ENCODE measurements at places on chromosomes 1 and 21.

- DNase-seq: no peak
These were observed 93.8 kb downstream of the USP25 start for GRCh38 chr21:15823486-15824150.

GRCh38 chr1:244779410-244779809, 56.0 kb upstream of the COX20 start:
- no peak for DNase-seq

DNA sequence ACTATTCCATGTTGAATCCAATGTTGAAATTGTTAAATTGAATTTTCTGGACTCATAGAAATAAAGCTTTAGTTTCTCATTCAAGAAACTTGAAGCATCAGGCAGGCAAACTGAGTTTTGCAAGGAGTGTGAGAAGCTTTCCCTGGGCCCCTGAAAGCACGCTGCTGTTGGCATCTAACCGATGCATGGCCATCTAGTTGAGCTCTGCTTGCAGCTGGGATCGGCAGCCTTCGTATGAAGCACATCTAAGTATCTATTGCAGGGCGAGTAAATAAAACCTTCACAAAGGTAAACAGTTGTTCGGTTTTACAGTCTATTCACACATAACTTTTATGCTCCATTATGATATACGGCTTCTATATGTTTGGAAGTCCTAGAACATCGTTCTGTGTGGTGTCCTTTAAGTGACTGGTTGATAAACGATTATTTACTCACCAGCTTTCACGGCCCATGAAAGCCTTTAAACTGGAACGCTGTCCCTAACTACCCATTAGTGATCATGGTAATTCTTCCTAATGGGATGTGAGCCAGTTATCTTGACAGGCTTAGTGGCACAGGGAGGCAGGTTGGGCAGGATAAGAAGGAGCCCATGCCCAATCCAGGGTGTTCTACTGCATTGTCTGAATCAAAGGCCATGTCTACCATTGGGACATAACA, 71.7 kb downstream of the SEC16B start:
- DNase-seq: no peak

GRCh38 chr1:240808381-240808780, 196.4 kb upstream of the GREM2 start:
- no peak for DNase-seq

GRCh38 chr1:77476475-77476874, 194.7 kb downstream of the AK5 start:
- no peak for DNase-seq

GRCh38 chr1:59314776-59315528, 18.1 kb downstream of the FGGY start:
- no peak for DNase-seq

- no peak for DNase-seq
These were observed 36.8 kb upstream of the AHCYL1 start for GRCh38 chr1:109947582-109948284.

DNA sequence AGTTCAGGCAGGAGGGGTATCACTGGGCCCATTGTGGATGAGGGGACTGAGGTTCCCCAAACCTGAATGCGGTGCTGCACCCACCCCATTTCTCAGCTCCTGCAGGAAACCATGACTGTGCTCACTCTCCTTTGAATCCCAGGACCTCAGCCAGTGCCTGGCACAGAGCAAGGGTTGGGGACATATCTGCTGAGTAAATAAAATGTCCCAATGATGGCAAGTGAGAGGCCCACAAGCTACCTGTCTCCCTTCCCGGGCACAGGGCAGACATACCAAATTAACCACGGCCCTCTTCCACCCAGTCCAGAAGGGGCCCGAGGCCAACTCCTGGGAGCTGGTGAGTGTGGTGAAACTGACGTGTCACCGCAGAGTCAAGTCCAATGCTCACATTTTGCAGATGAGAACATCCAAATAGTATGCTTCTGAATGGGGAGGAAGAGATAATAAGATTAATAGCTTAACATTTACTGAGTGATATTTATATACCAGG, 97.6 kb downstream of the EPHB2 start:
- no peak for DNase-seq

- DNase-seq: no peak
These were observed 38.5 kb downstream of the TGFB2 start for GRCh38 chr1:218383681-218384080.

GRCh38 chr1:234235434-234235881, 137.8 kb upstream of the COA6 start:
- DNase-seq: no peak

GRCh38 chr1:64133036-64133435, 70.4 kb upstream of the UBE2U start:
- no peak for DNase-seq

DNA sequence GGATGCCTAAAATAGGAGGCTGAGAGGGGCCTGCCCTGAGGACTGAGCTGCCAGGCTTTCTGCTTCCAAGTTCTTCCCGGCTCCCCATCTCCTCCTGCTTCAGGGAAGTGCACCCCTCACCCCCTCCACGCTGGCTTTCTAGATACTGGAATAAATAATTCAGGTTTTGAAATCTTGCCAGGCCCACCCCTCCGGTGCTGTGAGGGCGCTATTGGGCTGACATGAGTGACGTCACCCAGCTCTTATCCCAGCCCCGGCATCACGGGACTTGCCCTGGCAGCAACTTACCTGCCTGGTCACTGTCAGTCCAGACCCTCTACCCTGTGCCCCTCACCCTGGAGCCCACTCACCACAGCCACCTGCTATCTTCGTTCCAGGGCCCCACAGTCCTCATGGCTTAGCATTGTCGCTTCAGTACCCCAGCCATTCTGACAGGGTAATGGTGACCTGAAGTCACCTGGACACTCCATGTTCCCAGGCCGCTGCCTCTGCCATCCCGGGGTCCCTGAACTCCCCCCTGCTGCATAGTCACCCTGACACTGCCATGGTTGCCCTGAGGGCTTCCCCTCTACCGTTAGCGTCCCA, 819 bp upstream of the GPR3 start:
- peak; percentile 70 for DNase-seq

DNA sequence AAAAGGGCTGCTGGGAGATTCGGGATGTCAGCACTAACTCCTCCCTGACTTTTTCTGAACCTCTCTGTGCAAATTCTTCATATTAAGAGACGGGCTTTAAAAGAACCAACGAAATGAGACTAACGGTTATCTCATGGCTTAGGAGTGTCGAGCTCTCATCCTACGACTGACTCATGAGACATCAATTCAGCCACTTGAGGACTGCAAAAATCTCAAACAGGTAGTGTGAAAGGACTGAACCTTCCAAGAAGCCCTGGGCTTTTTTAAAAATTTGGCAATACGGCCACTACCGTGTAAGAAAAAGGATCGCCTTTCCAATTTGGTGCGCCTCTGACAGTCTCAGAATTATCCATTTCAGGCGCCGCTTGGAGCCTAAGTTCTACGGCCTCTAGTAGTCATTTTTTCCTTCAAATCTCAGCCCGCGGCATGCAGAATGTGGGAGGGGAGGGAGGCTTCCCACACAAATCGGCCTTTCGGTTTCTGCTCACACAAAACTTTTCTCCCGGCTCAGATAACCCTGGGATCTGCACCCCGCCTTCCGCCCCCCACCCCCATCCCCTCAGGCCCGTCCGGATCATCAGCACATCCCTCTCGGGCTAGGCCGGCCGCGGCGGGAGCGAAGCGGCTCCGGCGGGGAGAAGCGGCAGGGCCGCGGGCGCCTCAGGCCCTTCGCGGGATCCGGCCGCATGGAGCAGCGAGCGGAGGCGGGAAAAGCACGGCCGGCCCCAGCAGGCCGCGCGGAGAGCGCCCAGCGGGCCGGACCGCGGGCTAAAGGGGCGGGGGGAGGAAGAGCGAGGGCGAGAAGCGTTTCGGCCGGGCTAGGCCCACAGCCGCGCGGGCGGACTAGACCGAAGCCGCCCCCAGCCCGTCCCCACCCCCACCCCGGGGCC, 618 bp downstream of the HNRNPR start:
- DNase-seq: peak; percentile 36

GRCh38 chr21:36396971-36397370, 11.8 kb downstream of the CHAF1B start:
- DNase-seq: no peak

- DNase-seq: no peak
These were observed 88.9 kb downstream of the XPR1 start for GRCh38 chr1:180720753-180721152.

DNA sequence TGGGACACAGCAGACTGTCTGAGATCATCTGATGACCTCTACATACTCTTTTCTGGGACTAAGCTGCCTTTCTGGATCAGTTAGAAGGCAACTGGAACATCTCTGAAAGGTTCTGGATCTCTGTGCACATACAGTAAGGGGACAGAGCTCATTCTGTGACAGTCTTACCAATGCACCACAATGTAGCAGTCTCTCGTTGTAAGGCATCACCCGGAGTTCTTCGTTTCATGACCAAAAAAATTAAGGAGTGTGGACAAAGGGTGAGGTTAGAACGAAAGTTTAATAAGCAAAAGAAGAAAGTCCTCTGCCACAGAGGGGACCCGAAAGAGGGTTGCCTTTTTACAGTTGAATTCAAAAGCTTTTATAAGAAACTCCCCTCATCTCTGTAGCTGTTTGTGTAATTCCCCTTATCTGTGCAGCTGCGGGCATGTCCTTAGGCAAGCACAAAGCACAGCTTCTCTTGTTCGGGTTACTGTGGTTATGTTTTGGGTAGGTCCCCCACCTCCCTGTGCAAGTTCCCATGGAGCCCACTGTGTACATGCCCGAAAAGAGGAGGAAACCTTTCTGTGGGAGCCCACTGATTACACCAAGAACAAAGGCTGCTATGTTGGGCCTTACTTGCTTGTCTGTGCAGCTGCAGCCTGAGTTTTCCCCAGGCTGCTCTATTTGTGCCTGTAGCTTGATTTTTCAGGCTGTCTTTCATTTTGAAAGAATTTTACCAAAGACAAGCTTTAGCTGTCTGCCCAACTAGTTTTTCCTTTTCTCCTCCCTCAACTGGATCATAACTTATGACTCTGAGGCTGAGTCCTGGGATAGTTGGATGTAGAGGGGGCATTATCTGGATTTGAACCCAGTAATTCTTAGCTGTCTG, 53.1 kb upstream of the CACNA1E start:
- DNase-seq: no peak

DNA sequence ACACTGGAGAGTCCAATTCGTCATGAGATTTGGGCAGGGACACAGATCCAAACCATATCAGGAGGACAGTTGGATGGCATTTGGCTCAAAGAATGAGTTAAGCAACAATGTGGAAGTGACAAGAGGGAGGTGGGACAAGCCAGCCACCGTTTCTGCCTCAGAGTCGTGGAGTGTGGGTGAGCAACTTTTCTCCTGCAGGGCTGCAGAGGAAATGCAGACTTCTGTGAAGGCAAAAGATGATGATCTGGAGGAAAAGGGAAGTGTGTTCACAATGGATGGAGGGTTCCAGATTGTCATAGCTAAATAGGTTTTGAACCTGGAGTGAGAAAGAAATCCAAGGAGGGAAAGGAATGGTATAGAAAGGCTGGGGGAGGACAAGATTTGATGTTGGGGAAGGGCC, 16.4 kb upstream of the KANK4 start:
- DNase-seq: no peak

GRCh38 chr21:43667191-43667904, 8.0 kb downstream of the RRP1B start:
- DNase-seq: no peak

DNA sequence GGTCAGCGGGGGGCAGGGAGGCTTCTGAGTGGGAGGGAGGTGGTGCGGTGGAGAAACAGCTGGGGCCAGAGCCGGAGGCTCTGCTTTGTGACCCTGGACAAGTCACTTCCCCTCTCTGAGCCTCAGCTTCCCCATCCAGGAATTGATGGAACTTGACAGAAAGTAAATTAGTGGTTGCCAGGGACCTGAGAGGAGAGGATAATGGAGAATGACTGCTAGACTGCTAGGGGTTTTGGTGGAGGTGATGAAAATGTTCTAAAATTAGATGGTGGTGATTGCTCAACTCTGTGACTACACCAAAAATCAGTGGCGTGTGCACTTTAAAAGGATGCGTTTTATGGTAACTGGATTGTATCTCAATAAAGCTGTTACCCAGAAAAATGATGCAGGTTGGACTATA, 100.9 kb downstream of the ARHGEF10L start:
- no peak for DNase-seq

DNA sequence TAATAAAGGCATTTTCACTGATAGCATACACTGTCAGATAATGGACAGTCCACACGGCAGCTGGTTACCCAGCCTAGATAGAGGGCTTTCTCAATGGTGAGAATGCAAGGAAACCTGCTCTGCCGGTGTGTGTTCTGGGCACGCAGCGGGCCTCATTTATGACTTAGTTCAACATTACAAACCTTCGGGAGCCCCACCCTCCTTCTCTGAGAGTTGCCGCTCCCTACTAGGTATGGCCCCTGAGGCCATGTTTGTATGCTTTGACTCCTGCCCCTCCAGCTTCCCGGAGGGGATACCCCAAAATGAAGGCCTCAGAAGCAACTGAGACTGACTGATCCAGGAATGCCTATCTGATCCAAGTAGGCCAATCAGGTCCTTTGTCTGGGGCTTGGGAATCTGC, 17.2 kb upstream of the FABP3 start:
- DNase-seq: no peak

DNA sequence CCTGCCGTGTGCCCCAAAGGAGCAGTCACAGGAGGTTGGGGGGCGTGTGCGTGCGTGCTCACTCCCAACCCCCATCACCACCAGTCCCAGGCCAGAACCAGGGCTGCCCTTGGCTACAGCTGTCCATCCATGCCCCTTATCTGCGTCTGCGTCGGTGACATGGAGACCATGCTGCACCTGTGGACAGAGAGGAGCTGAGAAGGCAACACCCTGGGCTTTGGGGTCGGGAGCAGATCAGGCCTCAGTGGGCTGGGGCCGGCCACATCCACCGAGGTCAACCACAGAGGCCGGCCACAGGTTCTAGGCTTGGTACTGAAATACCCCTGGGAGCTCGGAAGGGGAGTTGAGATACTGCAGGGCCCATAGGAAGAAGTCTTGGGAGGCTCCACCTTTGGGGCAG, 23.5 kb downstream of the COL6A1 start:
- DNase-seq: no peak

GRCh38 chr21:44442266-44443125, 12.8 kb upstream of the LRRC3 start:
- DNase-seq: peak; percentile 8

DNA sequence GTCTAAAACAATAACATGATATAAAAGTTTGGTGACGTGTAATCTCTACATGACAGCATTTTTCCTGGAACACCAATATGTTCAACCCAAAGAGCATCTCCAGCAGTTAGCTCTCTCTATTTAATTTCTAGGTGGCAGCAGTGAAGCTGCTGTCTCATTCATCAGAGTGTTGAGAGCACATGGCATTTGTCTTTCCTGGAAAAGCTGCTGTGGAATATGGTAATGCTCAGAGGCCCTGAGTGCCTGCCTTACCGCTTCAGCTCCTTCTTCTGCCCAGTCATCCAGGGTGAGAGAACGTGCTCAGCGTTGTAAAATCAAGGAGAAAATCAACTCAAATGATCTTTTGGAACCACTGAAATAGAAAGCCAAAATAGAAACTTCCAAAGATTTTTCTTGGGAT, 640.7 kb downstream of the ADGRL2 start:
- no peak for DNase-seq

DNA sequence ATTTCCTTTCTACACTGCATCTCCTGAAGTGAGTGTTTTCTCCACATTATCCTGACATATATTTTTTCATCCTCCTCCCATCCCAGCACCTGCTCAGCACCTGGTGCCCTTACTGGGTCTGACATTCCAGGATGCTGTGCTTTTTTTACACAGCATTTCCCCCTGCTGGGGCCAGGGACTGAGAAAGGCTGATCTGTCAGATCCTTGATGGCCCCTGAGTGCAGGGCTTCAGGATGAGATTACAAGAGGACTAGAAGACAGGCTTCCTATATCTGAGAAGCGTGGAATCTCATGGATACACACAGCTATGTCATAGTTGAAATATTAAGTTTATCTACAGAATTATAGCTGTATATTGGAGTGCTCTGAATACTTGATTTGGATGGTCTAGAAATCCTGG, 24.4 kb downstream of the RCAN1 start:
- no peak for DNase-seq
